Hepatocyte (in vitro differentiated cells): ENCODE measurements at places on chromosomes 6 and 20. TPM values are rescaled to one million over a fixed set of nuclear protein-coding genes. Genes with fewer than 3 reads are reported as not detected.
A peak's percentile ranks its signal among the peaks of the same experiment; 100 is the strongest.

The MOCS1 gene
- 10.6 and 10.7 TPM in 2 replicates for total RNA-seq

The FAM229B gene
- total RNA-seq: 3.4 and 9.5 TPM in 2 replicates

The NR2E1 gene
- total RNA-seq: not detected in 2 replicates

The BNIP5 gene
- 27.6 and 29.1 TPM in 2 replicates for total RNA-seq

The GABRR2 gene
- total RNA-seq: 0.32 and 0.87 TPM in 2 replicates

DNA sequence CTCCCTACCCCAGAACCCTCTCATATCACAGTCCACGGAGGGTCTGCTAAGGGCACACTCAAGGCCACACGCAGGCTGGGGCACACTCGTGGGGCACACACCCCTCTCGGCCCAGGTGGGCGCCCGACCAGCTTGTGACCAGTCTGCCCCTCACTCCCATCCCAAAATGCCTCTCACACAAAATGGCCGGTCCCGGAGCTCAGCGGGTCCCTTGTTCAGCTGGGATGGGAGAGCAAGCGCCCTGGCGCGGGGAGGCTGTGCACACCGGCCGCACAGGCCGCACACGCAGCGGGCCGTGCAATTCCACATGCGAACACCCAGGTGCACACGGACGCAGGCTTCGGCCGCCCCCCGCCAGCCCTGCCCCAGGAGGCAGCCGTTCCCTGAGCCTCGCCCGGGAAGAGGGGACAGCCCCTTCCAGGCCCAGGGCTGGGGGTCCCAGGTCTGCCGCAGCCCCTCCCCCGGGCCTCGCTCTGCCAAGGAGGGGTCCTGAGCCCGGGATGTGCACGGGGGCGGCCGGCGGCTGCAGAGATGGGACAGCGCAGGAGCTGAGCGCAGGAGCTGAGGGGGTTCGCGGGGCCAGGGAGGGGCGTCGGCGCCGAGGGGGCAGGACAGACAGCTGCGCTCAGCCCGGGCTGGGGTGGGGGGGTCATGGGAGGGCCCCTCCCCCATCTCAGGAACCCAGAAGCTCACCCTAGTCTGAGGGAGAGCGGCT is 1.3 kb downstream of the KCNQ2 start:
- no peak for DNase-seq

- peak; percentile 92 for DNase-seq
Observed at GRCh38 chr6:32255199-32256153, 31.6 kb upstream of the NOTCH4 start.

GRCh38 chr6:15887491-15888461 is 224.9 kb upstream of the DTNBP1 start:
- DNase-seq: no peak

DNA sequence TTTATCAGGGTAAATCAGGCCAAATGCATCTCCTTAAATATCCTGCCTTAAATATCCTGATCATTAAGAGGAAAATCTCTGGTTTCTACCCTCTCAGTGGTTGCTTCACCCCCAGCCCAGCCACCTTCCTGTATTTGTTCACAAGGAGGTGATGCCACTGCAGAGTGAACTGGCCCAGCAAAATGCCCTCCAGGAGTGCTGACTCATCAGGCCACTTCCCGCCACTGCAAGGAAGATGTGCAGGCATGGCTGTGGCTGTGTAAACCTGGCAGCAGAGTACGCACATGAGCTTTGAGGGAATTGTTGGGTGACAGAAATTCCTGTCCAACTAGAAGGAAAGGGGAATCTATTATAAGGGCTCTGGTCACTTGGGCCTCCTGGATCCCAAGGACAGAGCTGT is 13.8 kb downstream of the NQO2 start:
- DNase-seq: no peak

DNA sequence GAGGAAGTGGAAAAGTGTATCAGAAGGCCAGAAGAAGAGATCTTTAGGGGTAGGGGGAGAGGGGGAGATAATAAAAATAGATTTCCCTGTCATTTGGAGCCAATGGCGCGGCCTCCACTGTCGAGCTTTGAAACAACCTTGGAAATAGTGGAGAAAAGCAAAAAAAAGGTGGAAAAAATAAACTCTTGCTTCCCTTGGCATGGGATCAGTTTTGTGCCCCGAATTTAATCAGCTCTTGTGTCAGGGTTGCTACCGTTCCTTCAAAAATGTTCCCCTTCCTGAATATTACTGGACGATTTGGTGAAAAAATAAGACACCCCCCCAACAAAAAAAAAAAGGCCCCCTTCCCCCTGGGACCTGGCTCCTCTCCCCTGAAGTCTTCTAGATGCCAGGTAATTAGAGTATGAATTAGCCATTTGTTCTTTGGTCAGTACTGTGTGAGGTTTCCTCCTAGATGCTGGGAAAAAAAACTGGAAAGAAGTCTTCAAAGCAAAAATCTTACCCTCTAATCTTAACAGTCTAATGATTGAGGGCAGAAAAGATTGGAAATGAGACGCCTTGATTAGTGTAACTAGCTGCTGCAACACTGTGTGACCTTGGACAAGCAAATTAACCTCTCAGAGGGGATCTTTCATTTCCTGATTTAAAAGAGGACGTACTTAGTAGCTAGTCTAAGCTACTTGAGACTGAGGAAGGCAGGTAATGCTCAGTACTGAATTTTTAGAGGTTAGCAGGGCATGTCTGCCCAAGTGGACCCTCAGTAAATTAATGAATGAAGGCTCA is 872 bp upstream of the RBM39 start:
- peak; percentile 31 for DNase-seq

DNA sequence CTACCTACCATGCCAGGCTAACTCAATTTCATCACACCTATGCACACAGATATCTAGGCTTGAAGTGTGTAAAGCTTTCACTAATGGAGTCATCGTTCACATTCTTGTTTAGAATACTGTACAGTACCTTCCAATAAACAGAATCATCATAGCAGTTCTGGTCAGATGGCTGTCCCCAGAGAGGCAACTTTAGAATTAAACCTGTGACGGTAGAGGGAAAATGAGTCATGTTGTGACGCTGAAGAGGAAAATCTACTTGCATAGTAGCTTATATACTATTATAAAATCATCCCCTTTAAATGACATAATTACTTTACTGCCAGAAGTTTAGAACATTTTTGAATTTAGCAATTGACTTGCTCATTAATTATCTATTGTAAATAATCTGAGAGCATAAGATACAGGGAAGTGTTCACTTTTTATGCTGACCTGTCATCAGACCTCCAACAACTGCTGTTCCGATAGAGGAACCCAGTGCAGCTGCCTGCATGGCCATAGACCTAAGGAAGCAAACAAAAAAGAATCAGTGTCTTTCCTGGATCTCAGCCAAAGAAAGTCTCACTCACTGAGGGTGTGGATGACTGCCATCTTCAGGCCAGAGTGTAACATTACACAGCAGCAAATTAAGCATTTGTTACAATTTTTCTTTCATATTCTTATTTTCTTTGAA is 29.8 kb downstream of the RHAG start:
- peak; percentile 93 for DNase-seq

DNA sequence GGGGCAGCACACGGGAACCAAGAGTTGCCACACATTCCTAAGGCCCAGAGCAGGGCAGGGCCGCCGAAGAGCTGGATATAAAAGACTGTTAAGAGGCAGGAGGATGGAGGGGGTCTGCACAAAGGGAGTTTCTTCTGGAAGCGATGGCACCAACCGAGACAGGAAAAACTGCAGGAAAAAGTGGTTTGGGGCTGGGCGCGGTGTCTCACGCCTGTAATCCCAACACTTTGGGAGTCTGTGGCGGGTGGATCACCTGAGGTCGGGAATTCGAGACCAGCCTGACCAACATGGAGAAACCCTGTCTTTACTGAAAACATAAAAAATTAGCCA is 41.8 kb downstream of the SSR1 start:
- no peak for DNase-seq

GRCh38 chr20:43680981-43681380 is 14.1 kb downstream of the MYBL2 start:
- no peak for DNase-seq

GRCh38 chr20:11972478-11972877 is 54.8 kb downstream of the BTBD3 start:
- no peak for DNase-seq

GRCh38 chr6:38149531-38149930 is 330.0 kb downstream of the ZFAND3 start:
- no peak for DNase-seq

GRCh38 chr6:151389618-151390275 is 1.6 kb downstream of the ZBTB2 start:
- DNase-seq: peak; percentile 77

DNA sequence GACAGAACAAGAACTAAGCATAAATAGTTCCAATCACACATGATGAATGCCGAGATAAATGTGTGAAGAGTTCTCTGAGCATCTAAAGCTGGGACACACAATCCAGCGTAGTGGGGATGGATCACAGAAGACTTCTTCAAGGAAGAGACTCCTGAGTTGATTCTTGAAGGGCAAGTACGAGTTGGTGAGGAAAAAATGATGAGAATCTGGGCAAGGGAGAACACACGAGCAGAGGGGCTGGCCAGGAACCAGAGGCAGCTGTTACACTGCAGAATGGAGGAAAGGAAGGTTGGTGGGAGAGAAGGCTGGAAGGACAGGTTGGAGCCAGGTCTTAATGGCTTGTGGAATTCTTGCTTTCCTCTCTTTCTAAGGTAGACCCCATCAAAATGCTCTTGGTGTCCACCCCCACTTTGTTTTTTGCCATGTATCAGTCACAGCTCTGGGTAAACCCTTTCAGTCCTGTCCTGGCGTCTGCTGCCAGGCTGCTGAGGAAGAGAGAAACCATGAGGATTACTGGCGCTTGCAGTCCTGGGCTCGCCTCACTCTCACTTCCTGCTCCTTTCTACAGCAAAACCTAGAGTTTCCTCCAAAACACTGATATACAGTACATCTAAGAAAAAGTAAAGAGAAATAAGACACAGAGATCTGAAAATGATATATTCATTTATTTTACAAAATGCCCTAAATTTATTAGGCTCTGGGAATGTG is 127.6 kb upstream of the FAM184A start:
- DNase-seq: no peak

- no peak for DNase-seq
Observed at GRCh38 chr6:158649289-158650143, at the start of gene SYTL3. Gene SYTL3 (plus strand): TSS chr6:158650054. CDS start chr6:158663269, 13,215 bp downstream.

DNA sequence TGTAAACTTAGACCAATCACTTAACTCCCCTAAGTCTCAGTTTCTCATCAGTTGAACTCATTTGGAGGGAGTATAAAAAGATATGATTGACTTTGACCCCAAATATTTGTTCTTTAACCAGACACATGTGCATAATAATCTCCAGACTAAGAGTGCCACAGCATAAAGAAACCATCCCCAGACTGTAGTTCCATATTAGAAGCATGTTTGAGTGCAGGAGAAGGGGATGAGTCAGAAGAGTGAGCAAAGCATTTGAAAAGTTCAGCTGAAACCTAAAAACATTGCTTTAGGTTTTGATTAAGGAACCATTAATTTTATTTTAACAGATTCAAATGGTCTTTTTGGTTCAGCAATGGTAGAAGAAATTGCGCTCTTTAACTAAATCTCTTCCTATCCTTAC is 654.8 kb downstream of the UTRN start:
- no peak for DNase-seq

DNA sequence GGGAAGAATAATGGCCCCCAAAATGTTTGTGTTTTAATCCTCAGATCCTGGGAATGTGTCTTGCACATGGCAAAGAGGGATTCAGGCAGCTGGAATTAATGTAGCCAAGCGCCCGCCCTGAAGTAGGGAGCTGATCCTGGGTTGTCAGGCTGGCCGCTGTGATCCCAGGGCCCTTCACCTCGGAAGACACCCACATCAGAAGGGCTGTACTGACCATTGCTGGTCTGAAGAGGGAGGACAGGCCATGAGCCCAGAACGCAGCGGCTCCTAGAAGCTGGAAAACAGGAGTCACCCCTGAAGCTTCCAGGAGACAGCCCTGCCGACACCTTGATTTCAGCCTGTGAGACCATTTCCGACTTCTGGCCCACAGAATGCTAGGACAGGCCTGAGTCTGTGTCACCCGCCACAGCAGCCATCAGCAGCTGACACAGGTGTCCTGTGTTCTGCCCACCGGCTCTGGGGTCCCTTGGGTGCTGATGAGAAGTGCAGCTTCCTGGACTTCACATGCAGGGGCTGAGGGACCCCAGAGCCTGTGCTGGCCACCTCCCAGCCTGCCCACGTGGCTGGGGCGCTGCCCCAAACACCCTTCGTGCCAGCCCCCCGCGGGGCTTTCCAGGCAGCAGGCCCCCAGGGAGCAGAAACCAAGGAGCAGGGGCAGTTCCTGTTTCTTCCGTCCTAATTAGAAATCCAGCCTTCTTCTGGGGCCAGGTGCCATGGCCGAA is 86.3 kb downstream of the ERMARD start:
- DNase-seq: no peak

DNA sequence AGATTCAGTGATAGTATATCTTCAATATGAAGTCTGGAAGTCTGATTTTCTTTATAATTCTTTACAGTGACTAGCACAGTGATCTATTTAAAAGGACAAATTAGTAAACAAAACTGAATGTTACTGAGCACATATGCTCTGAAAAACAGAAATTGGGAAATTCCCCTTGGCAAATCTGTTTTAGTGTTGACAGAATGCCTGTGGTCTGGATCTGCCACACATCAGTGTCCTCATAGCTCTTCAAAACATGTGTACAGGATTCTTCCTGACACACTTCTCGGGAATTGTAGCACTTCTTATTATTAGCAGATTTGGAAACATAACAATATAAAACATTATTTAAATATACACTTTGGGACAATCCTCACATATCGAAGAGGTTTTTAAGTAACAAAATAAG is 354.3 kb downstream of the COL12A1 start:
- no peak for DNase-seq

DNA sequence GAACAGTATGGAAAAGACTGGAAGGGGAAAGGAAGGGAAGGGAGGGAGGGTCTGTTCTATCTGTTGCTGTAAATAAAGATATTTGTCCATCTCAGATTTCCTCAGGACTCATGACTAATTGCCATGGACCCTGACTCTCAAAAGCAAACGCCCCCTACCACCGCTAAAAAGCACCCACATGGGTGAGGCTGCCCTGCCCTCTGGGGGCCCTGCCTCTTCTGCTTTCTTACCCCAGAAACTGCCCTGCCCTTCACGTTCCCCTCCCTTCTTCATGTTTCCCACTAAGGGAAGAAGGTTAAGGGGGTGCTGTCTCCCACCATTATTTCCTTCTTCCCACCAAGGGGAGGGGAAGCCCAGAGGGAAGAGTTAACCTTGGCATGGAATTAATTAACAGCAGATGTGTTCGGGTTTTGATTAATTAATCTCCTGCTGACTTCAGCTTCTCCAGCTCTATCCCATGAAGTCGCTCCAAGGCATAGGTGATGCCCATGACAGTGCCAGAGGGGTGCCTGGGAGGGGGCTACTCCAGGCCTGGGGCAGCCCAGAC is 16.0 kb downstream of the MDFI start:
- DNase-seq: no peak

- DNase-seq: no peak
Observed at GRCh38 chr20:54165803-54166202, 8.0 kb downstream of the CYP24A1 start.

GRCh38 chr6:133699741-133700385 is 189.1 kb upstream of the TCF21 start:
- DNase-seq: no peak

GRCh38 chr6:113597231-113597583 is 259.9 kb upstream of the MARCKS start:
- DNase-seq: no peak
